ENCODE measurements at places on chromosomes 13 and 19. TPM values are rescaled to one million over a fixed set of nuclear protein-coding genes. Genes with fewer than 3 reads are reported as not detected.

GRCh38 chr13:86839221-86839620 lies 832.0 kb upstream of the SLITRK5 start:
- DNase-seq = no peak
- no peaks in the 10 kb centered on the region for H3K27me3 ChIP-seq
- no peaks in the 10 kb centered on the region for H3K36me3 ChIP-seq
- H3K4me3 ChIP-seq = no peak overlapping the region

The NUFIP1 gene
- total RNA-seq = 12.8 TPM

DNA sequence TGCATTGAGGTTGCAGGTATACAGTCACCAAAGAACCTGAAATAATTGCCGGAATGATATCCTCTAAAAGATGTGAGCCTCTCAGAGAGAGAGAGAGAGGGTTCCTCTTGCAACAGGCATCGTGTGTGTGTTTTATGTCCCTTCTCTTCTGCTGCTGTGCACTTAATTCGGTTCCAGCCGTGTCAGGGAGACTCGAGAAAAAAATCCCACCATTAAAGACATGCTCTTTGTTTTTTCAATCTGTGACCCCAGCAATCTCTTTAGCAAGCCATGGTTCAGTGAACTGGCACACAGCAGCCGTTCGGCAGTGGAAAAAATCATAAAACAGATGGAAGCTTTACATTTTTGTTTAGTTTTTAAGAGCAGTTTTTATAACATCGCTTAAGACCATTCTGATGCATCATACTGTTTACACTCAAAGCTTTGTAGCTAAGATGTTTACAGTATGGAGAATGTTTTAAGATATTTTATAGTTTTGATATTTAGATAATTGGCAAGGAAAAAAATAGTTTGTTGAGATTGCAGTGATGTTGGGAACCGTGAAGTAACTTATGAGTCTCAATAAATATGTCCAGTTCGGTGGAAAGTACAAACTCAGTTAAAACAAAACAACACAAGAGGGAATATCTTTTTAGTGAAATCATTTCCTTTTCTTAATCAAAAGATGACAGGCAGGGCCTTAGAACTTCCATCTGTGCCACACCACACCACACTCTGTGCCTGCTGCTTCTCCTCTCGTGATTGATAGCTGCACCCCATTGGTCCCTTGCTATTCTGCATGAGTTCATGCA lies 31.2 kb upstream of the ZNF536 start:
- no peak overlapping the region for H3K27ac ChIP-seq
- no peaks in the 10 kb centered on the region for H3K27me3 ChIP-seq
- peaks cover 9% of the 10 kb centered on the region for H3K4me1 ChIP-seq
- H3K36me3 ChIP-seq = no peaks in the 10 kb centered on the region
- H3K4me3 ChIP-seq = no peak overlapping the region

DNA sequence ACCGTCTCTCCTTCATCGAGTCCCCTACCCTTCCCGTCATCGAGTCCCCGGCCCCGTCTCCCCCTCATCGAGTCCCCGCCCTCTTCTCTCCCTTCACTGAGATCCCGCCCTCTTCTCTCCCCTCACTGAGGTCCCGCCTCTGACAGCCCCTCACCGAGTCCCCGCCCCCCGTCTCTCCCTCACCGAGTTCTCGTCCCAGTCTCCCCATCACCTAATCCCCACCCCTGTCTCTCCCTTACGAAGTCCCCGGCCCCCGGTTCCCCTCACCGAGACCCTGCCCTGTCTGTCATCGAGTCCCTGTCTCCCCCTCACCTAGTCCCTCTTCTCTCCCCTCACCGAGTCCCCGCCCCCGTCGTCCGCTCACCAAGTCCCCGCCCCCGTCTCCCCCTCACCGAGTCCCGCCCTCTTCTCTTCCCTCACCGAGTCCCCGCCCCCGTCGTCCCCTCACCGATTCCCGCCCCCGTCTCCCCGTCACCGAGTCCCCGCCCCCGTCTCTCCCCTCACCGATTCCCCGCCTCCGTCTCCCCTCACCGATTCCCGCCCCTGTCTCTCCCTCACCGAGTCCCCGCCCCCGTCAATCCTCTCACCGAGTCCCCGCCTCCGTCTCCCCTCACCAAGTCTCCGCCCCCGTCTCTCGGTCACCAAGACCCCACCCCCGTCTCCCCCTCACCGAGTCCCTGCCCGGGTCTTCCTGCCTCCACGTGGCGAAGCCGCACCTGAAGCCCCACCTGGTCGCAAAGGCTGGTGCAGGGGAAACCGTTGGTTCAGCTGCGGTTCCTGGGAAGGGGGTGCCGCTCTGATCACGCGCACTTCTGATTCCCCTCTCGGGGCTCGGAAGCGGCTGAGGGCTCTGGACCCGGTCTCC lies 23.9 kb upstream of the ZNF846 start:
- H3K4me1 ChIP-seq = no peaks in the 10 kb centered on the region
- peak overlapping the region; percentile 73 for H3K27ac ChIP-seq
- peak; percentile 96 for DNase-seq
- peak overlapping the region; percentile 64 for H3K4me3 ChIP-seq
- no peaks in the 10 kb centered on the region for H3K27me3 ChIP-seq
- H3K36me3 ChIP-seq = no peaks in the 10 kb centered on the region

GRCh38 chr19:14165990-14166830 lies 29.8 kb upstream of the ASF1B start:
- H3K4me1 ChIP-seq = peaks cover 30% of the 10 kb centered on the region
- DNase-seq = no peak
- no peak overlapping the region for H3K4me3 ChIP-seq
- H3K27ac ChIP-seq = no peak overlapping the region
- peaks cover 26% of the 10 kb centered on the region for H3K36me3 ChIP-seq
- H3K27me3 ChIP-seq = no peaks in the 10 kb centered on the region

Measured in A673 (cell line).